ENCODE measurements at places on chromosomes 16 and 17.

DNA sequence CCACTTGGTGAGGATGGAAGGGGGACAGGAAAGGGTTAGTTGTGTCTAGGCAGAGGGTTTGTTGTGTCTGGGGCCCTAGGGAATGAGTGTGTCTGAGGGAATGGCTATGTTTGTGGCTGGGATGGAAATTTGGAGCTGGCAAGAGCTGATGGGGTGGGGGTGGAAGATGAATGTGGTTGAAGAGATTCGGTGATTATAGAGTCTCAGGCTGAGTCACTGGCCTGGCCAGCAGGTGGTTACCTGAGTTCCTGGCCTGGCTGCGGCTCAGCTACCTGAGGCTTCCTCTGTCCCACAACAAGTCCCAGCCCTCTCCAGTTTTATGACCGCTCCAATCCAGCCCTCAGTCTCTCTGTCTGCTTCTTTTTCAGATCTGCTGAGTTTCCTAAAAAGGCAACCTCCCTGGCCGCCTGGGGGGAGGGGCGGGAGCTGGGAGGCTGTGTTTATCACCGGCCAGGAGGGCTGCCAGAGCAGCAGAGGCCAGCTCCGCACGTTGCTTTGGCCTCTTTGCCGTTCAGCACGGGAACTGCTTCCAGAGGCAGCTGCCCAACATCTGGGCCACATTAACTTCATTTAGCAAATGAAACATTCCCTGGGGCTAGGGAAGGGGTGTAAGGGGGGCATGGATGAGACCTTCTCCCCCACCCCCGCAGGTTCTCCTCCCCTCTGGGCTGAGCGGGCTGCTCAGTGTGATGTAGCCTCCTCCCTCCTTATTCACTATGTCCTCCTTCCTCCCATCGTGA lies 21.8 kb downstream of the ITGB3 start:
- DNase-seq: peak; percentile 36

DNA sequence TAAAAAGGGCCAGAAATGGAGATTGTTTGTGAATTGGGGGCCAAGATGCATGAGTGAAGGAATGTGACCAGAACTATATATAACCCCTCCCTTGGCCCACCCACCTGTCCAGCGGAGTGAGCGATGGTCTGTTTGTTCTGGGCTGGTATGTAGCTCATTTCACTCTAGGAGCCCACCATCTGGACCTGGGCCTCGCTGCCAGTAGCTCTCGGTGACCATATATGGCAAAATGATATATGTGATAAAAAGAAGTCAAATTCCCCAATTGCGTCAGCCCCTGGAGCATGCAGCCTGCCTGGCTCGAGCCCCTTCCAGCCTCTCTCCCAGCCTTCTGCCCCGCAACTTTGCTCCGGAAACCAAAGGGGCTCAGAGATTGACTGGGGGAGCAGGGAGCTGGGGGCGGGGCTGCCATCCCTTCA lies 47.3 kb downstream of the CCDC42 start:
- no peak for DNase-seq

GRCh38 chr17:4331614-4332013 lies 34.9 kb downstream of the UBE2G1 start:
- no peak for DNase-seq

DNA sequence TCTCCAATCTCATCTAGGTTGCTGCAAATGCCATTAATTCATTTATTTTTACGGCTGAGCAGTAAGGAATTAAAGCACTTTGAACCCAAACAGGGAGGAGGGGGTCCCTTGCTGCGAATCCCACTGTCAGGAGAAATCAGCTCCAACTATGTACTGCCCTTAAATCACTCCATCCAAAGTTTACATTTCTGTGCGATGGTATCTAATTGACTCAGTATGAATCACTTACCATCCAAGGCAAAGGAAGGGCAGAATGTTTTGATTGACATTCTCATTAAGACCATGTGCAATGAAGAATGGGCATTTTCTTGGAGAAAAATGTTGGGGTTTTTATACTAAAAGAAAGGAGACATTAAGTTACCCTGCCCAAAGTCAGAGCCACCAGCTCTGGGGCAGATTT lies 47.7 kb upstream of the XYLT1 start:
- no peak for DNase-seq

GRCh38 chr16:88763502-88764053 lies 21.4 kb downstream of the PIEZO1 start:
- DNase-seq: peak; percentile 80

- no peak for DNase-seq
These were observed 63.6 kb downstream of the NUP93 start for GRCh38 chr16:56793492-56793891.

- DNase-seq: peak; percentile 43
These were observed 973 bp upstream of the UBTF start for GRCh38 chr17:44220213-44221083.

DNA sequence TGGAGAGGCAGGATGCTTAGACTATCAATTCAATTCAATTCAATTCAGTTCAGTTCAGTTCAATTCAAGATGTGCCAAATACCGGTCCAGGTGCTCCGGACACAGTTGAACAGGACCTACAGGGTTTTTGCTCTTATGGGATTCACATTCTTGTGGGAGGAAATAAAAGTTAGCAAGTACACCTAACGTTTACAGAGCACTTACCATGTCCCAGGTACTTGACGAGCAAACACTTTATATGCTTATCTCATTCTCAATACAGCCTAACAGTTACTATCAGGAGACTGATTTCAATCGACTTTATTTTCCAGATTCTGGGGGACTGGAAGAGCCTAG lies 467 bp upstream of the GDE1 start:
- DNase-seq: peak; percentile 4

GRCh38 chr16:188674-189073 lies 8.4 kb downstream of the HBQ1 start:
- no peak for DNase-seq

- no peak for DNase-seq
These were observed 83.2 kb downstream of the C16orf78 start for GRCh38 chr16:49456763-49457162.

GRCh38 chr17:55555772-55556171 lies 44.5 kb upstream of the SMIM36 start:
- DNase-seq: no peak

DNA sequence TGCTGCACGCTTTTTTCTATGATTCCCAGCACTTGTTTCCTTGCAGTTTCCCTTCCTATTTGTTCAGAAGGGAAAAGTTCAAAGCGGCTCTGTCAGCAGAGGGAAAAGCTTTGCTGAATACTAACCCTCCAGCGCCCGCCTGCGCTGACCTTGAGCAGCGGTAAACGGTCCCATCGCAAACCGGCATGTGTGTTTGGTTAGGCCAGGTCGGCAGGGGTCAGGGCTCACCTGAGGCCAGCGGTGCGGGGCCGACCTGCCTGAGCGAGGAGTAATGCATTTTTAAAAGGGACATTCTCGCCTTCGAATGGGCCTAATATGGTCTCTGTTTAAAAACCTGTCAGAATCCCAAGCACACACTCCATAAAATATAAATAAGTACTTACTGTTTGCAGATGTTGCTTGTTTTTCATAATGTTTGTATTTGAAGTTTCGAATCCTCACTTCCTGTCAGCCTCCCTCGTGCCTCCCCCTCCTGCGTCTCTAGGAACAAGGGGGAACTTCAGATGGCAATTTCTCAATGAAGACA lies 110.1 kb downstream of the IRX3 start:
- DNase-seq: no peak

DNA sequence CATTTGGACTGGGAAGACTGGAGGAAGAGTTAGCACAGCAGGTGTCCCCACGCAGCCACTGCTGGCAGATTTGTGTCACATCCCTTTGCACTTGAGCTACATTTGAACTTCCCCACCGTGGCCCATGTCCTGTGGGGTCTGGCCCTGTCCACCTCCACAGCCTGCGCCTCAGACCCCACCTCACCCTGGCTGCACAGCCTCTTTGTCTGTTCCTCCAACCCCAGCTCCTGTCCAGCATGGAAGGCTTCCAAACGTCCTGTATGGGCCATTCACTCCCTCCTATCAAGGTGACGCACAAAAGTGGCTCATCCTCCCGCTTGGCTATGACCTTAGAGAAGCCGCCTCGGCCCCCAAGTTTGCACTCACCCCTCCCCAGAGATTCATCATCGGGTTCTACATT lies 200.6 kb downstream of the FOXL1 start:
- DNase-seq: no peak

- DNase-seq: no peak
These were observed 11.8 kb upstream of the SULT1A1 start for GRCh38 chr16:28621481-28622155.

DNA sequence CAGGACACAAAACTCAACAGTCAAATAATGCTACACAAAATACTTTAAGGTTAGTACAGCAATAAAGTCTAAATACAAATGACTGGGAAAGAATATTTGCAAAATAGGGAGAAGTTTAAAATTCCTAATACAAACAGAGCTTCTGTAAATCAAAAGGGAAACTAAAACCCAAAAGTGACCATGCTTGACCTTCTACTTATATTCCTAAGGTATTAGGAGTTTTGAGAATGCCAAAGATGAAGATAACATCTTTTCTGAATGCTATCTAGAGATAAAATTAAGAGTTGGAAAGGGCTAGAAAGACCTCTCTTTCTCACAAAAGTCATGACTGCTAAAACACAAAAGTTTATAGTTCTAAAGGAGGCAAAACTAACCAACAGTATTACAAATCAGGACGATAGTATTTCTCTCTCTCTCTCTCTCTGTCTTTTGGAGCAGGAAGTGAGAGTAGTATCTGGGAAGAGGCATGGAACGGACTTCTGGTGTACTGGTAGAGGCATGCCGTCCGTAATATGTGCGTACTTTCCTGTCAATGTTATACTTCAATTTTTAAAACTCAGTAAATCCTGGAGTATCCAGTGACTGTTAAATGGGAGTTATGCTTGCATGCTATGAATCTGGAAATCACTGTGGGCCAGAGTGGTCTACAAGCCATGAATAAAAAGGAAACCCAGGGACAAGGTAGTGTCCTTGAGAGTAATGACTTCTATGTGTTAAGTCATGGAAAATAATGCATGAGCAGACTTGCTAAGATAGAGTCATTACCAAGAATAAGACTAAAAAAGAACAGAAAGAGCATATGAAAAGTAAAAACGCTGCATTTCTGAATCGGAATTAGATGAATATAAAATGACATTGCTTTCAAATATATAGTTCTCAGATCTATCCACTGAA lies 49.7 kb upstream of the ANKFY1 start:
- DNase-seq: no peak

DNA sequence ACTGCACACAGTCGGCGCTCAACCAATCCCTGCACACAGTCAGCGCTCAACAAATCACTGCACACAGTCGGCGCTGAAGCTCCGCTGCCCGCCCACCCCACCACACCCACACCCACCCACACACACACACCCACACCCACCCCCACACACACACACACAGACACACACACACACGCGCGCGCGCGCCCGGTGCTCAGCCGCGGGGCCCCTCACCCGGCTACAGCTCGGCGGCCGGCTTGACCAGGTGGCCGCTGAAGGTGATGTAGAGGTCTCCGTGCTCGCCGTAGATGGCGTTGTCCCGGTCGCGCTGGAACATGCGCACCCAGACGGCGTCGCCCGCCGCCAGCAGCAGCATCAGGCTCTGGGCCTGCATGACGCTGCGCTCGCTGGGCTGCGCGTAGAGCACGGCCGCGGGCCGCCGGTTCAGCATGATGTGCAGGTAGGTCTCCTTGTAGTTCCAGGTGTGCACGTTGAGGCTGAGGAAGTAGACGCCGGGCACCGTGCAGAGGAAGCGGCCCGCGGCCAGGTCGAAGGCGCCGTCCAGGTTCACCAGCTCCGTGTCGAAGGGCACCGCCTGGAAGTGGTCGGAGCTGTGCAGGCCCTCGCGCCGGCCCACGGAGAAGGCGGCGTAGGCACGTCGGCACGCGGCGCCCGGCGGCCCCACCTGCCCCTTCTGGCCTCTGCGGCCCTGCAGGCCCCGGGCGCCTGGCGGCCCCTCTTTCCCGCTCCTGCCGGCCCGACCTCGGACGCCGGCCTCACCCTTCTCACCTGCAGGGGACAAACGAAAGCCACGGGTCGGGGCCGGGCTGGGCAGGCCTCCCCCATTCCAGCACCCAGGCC lies 2.5 kb downstream of the C1QTNF8 start:
- no peak for DNase-seq

DNA sequence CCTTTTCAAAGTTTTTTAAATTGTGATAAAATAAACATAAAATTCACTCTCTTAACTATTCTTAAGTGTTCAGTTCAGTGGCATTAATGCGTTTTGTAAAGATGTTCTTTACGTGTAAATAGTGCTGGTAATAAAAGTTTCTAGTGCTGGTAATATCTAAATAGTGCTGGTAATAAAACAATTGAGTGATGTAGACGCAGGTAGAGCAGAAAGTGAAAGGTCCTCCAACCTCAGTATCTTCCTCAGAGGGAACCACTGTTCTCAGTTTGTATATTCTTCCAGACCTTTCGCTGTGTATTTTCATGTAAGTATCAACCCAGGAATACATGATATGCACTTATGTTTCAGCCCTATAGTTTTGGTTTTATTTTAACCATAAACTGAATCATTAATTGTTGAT lies 53.1 kb downstream of the CLEC16A start:
- DNase-seq: no peak

DNA sequence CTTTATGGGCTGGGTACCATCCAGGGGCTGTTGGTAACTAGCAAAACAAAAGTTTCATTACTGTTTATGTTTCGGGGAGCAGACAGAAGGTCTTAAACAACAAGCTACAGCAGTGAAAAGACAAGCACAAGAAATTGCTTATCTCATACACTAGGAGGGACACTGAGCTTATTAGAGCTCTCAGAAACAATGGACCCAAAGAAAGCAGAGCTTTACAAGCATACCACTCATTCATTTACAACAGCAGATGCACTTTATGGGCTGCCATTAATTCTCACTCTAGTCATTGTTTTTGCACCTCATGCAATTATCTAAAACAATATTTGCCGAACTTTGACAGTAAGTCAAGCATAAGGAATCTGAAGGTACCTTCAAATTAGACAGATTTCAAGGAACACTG lies 10.0 kb downstream of the KRT16 start:
- no peak for DNase-seq

DNA sequence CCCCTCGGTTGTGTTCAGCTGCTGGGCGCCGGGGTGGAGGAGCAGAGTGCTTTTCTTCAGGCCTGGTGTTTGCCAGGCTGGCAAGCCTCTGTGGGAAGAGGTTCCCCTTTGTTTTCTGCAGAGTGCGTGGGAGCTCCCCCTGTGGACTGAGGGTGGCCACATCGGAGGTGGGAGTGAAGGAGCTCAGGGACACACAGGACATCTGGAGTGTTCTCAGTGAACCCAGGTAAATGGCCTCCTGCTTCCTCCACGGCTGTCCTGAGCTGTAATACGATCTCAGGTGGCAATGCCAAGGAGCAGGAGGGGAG lies 39.2 kb upstream of the IRF8 start:
- no peak for DNase-seq

Data from neuronal stem cell (in vitro differentiated cells).